ENCODE measurements at places on chromosomes 2 and 18. TPM values are rescaled to one million over a fixed set of nuclear protein-coding genes. Genes with fewer than 3 reads are reported as not detected.

GRCh38 chr2:226798422-226799210 is 1.0 kb downstream of the IRS1 start:
- DNase-seq, result peak; percentile 23

- no peak for DNase-seq
Measured at GRCh38 chr2:88657131-88657530, 29.9 kb upstream of the EIF2AK3 start.

GRCh38 chr2:172856606-172857005 is 121.0 kb downstream of the RAPGEF4 start:
- DNase-seq, result no peak

DNA sequence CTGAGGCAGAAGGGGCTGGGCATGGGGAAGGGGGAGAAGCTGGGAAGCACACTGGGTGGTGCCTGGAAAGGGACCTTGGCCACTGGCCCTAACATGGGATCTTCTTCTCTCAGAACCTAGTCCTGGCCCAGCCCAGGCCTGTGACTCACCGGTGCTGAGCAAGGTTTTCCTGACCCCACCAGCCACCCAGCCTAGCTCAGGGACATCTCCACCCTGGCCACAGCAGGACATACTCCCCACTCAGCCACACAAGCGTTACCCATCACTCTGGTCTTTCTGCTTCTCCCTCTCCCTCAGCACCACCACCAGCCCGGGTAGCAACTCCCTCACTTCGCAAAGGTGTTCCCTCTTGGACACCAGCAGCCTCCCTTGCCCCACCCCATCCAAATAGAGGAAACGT is 22.8 kb downstream of the TNS1 start:
- no peak for DNase-seq

DNA sequence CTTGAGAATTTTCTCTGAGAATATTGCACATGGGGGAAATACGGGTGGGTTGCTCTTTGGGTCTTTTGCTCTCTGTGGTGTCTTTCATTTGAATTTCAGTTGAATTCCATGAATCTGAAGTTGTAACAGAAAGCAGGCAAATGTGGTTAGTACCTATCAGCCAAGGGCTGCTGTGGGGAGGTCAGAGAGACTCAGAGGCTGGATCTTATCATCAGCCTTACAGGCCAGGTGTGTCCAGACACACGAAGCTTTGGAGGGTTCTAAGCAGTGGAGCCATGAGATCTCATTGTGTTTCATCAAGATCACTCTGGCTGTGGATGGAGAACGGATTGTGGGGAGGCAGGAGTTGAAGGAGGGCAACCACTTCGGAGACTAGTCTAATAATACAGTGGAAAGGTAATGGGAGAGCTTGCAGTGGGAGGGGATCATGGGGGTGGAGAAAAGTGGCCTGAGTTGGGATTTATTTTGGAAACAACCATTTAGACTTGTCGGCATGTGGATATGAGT is 68.1 kb downstream of the GNAL start:
- DNase-seq, result no peak

LYPD1 gene
- total RNA-seq, result not detected

All from CD4-positive, CD25-positive, alpha-beta regulatory T cell (primary cell).